ENCODE measurements at places on chromosomes 12 and 14.

GRCh38 chr14:54758041-54758440 lies 144.6 kb downstream of the GCH1 start:
- DNase-seq, result no peak

GRCh38 chr12:3310271-3311026 lies 180.6 kb upstream of the PRMT8 start:
- peak; percentile 39 for DNase-seq

- DNase-seq, result no peak
Observed at GRCh38 chr12:69388371-69388770, 28.8 kb downstream of the YEATS4 start.

GRCh38 chr14:96509457-96510090 lies 7.4 kb downstream of the PAPOLA start:
- DNase-seq, result no peak

GRCh38 chr14:50469982-50470381 lies 62.4 kb downstream of the MAP4K5 start:
- DNase-seq, result peak; percentile 2

Data from H7 (cell line).